Thyroid gland (tissue), 4 donors: ENCODE measurements at places on chromosomes 3 and 15.

DNA sequence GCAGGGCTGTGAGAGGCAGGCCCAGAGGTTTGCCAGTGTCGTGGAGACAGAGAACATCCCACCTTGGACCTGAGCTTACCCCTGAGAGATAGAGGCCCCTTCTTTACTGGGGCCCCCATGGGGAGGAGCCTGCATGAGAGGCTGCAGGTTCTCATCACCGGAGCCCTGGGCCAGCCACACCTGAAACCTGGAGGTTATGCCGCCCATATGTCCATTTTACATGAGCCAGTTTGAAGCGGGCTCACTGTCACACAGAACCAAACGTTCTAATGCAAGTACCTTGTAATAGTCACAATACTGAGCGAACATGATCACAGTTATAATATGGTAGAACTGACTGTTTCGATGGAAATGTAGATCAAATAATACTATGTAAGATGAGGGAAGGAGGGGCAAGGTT lies 6.3 kb upstream of the IQSEC1 start:
- no peak for DNase-seq

- no peak for DNase-seq
Measured at GRCh38 chr3:109278141-109278540, 38.2 kb downstream of the DPPA2 start.

- DNase-seq, result peak; percentile 30
Measured at GRCh38 chr15:39497016-39497758, 83.7 kb upstream of the THBS1 start.

- no peak for DNase-seq
Measured at GRCh38 chr15:88624156-88624970, 3.2 kb downstream of the AEN start.

- DNase-seq, result no peak
Measured at GRCh38 chr3:177499779-177500423, 302.6 kb upstream of the TBL1XR1 start.

DNA sequence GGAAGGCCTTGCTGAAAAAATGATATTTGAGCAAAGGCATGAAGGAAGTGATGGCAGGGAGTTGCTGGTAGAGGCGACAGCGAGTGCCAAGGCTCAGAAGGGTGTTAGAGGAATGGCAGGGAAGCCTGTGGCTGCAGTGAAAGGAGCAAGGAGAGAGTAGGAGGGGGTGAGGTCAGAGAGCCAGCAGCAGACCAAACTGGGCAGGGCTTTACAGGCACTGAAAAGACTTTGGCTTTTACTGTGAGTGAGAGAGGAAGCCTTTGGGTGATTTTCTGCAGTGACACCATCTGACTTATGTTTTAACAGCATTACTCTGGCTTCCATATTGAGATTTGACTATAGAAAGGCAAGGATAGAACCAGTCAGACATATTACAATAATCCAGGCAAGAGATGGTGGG lies 11.4 kb downstream of the TICRR start:
- no peak for DNase-seq

DNA sequence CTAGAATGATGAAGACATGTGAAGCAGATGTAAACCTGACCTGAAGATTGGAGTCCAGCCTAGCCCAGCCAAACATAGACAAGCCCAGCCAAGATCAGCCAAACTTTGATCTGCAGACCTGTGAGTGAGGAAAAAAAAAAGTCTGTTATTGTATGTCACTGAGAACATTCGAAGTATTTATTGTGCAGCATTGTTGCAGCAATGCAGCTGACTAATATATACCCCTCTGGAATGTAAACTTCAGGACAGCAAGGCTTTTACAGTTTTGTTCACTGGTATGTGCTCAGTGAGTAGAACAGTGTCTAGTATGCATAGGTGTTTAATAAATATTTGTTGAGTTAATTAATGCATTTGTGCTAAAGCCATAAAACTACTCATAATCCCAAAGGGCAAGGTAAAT lies 23.4 kb downstream of the TMEM202 start:
- no peak for DNase-seq

- DNase-seq, result no peak
Measured at GRCh38 chr3:12750658-12751071, 8.4 kb downstream of the TMEM40 start.
